Stimulated activated CD8-positive, alpha-beta memory T cell treated with anti-CD3 and anti-CD28 coated beads, Interleukin-7, amount 100 ng/mL, for 1 hour (primary cell): ENCODE measurements at places on chromosomes 11 and 22.
A peak's percentile ranks its signal among the peaks of the same experiment; 100 is the strongest.

- no peak for DNase-seq
Measured at GRCh38 chr11:16404781-16405285, 48.5 kb upstream of the SOX6 start.

DNA sequence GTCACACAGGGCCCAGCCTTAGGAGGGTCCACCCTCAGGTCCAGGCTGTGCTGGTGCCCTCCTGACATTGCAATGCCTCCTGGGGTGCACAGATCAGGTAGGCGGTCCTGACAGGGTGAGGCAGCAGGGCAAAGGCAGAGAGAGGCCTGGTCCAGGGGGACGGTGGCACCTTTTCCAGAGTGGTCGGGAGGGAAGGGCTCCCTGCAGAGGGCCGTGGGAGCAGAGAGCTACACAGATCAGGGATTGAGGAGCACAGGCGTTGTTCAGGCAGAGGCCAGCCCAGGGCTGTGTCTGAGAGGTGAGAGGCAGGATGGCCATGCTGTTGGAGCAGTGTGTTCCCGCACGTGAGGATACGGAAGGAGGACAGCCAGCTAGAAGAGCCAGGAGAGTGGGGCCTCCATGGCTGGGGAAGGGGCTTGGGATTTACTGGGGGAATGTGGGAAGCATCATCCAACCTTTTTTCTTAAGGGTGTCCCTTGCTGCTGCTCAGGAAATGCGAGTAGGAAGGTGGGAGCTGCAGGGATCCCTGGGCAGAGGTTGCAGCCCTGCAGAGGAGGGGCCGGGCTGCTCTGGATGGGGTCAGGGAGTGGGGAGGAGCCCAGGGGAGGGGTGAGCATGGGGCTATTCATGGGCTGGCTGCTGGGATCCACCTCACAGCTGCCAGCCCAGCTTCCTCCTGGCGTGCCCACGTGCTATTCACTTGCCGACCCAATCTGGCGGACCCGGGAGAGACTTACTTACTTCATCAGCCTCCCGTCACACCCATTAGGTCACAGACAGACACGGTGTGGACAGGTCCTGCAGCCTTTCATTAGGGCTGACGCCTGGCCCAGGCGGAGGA, 1516.4 kb downstream of the TBC1D22A start:
- no peak for DNase-seq

DNA sequence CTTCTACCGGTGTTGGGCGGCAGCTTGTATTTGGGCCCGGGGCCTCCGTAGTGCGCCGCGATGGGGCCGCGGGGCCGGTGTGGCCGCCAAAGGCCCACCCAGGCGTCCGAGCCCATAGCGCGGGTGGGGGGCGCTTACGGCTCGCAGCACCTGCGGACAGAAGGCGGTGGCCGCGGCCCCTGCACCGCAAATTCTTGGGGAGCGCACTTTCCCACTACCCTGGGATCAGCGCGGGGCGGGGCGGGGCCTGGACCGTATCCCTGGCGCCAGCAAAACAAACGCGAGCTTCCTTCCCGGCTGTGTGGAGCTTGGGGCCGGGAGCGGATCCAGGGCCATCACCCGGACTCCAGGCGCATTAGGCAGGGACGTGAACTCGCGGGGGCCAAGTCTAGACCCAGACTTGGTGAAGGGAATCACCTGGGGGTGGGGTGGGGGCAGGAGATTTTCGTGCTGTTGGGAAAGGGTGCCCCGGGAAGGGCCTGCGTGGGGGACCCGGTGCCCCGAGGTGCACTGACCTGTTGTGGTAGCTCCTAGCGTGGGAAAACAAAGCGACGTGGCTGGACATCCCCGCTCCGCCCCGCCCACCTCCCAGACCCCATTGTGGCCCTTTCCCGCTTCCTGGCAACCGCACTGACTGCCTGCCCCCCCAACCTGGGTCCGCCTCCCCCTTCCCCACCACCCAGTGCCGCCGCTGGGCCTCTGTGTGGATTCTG, 2.3 kb upstream of the TYMP start:
- no peak for DNase-seq

- no peak for DNase-seq
Measured at GRCh38 chr11:120057595-120058581, 80.0 kb downstream of the TRIM29 start.

DNA sequence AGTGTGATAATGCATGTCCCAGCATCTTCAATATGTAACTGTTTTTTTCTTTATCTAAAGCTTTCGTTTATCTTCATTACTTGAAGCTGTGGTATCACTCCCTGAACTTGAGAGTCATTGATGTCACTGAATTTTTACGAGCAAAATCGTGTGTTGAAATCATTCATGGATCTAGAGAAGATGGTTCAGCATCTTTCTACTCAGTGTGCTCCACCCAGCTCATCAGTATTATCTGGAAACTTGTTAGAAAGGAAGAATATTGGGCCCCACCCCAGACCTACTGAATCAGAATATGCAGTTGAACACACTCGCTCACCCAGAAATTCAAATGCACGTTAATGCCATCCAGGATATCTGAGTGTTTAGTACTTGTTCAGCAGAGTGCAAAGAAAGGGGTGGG, 8.3 kb downstream of the CDON start:
- no peak for DNase-seq

- DNase-seq, result no peak
Measured at GRCh38 chr11:105070306-105070705, 25.2 kb upstream of the CARD16 start.

GRCh38 chr11:60923326-60923725, 934 bp upstream of the TMEM132A start:
- DNase-seq, result no peak

DNA sequence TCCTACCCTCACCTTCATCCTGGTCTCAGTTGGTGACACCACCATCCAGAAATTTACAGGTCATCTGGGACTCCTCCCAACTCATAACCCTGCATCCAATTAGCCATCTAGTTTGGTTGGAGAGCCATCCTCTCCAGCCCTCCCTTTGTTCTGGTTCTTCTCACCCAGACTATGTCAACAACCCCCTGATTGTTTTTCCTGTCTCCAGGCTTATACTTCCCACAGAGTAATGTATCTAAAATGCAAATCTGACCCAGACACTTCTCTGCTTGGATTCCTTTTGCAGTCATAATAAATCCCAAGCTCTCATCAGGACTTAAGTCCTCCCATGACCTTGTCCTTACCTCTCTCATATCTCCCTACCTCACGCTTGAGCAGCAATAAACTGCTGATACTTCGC, 3.0 kb downstream of the TTC12 start:
- no peak for DNase-seq

GRCh38 chr11:62138630-62139425, 15.0 kb downstream of the INCENP start:
- no peak for DNase-seq

GRCh38 chr11:58919980-58920379, 19.3 kb upstream of the GLYATL1 start:
- no peak for DNase-seq

DNA sequence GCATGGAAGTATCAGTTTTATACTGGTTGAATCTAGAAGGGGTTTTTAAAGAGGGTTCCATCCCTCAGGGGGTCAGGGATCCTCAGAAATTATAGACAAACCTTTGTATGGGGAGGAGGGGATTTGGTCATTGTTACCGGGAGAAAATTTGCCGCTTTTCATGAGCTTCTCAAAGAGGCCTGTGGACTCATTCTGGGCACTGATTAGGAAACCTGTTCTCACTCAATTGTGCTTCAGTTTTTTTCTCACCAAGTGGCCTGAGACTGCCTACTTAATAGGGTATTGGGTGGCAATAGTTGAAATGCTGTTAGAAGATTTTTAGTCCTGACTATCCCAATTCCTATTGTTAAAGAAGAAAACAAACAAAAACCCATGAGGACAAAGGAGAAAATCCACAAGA, 14.0 kb downstream of the MPEG1 start:
- DNase-seq, result no peak

- no peak for DNase-seq
Measured at GRCh38 chr11:8288166-8288772, 24.6 kb upstream of the LMO1 start.

- DNase-seq, result no peak
Measured at GRCh38 chr11:57313788-57314135, 11.0 kb downstream of the TNKS1BP1 start.

DNA sequence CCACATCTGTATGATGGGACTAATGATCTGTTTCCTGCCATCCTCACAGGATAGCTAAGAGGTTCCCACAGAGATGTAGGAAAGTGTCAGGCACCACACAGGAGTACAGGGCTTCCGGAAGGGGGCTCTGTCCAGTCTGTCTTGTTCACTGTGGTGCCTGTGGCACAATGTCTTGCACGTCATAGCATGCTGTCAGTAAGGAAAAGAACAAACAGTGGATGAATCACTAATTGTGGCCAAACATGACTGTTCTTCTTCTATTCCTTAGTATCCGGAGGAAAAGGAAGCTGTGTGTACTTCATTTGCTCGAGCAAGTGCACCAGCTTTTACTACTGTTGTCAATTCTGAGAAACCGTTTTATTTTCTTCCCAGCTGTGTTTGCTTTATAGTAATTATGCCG, 73.4 kb upstream of the YWHAH start:
- no peak for DNase-seq

DNA sequence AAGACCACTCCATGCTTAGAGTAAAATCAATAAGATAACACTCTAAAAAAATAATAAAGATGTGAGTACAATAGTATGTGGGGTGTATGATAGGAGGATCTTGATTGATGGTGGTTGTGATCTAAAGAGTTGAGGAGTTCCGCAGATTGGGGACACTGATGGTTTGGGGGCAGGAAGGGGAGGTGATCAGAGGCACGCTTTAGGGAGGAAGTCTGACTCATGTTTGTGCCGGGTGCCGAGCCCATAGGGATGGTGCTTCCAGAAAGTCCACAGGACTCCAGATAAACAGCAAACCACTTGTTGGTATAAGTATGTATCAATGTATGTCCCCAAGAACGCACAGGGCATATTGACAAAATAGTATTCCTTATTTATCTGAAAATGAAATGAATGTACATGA, 27.5 kb downstream of the LINC01488 start:
- no peak for DNase-seq

GRCh38 chr11:123640677-123641494, 13.5 kb downstream of the SCN3B start:
- peak; percentile 7 for DNase-seq

DNA sequence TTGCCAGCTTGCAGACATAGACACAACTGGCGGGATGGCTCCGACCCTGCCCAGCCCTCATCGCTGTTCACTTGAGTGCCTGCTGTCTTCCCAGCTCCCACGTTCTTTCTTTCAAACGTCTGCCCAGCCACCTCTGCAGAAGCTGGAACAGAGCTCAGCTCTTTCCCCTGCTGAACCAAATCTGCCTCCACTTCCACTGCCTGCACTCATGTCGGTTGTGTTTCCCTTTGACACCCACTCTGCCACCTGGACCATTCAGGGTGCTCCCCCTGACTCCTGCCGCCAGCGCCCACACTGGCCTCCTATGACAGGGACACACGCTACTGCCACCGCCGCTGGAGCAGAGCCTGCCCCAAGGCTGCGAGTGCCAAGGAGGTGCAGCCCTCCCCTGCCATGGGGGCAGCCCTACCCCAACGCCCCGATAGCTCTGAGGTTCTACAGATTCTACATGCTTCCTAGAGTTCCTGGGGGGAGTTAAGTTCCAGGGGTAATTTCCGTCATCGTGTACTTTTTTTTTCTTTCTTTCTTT, 37.9 kb downstream of the TST start:
- DNase-seq, result no peak

DNA sequence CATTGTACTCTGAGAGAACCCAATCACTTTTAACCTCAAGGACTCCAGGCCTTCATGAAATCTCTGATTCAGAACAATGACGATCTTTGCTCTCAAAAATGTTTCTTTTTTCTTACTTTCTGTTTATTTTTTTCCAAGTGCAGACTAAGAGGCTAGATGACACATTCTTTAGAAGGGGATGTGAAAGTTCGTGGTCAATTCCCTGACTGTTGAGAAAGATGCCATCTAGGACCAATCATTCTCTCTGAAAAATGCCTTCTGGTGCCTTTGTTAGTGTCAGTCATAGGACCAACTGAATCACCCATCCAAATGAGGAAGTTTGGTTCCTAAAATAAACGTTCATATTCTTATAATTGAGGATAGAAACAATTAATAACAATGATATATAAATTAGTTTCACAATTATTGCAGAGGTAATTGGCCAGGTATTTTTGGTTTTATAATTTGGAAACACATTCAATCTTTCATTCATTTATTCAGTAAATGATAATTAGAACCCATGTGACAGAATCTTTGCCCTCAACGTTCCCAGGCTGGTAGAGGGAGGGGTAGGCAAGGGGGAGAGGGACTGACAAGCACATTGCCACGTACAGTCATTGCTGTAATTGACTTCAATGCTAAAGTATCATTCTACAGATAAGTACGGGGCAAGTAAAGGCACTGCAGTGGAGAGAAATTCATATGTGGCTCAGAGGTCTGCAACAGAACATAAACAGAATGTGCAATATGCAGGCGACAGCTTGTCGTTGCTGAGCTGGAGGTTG, 333.4 kb upstream of the MPPED2 start:
- no peak for DNase-seq

DNA sequence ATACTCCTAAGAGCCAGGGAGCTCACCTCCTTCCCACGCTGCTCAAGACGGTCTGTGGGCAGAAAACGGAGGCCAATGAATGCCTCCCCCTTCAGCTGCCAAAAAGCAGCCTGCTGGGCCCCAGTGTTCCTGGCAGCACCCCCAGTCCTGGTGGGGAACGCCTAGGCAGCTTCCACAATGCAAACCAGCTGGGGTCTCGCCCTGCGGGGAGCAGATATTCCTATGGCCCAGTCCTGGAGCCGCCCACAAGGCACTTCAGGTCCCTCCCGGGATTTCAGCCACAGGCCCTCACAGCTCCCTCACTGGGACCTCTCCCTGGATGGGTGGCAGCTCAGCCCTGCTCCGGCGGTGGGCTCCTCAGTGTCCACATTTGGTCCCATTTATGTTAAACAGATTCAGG, 29.2 kb downstream of the A4GALT start:
- no peak for DNase-seq

DNA sequence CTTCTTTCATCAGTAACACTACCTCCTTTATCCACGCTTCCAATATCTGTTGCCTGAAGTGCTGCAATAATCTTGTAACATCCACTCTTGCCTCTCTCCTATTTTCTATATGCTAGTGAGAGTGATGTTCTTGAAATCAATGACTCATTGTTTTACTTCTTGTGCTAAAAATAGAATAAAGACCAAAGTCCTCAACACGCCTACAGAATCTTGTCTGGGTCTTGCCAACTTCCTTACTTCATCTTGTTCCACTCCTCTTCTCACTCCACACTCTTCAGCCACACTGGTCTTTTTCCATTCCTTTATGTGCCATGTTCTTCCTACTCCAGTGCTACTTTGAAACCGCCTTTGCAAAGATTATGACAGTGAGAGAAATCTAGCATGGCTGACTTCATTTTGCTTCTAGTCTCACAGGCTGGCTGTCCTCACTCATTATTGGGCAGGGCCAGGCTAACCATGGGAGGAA, 136.4 kb downstream of the CCDC81 start:
- no peak for DNase-seq

DNA sequence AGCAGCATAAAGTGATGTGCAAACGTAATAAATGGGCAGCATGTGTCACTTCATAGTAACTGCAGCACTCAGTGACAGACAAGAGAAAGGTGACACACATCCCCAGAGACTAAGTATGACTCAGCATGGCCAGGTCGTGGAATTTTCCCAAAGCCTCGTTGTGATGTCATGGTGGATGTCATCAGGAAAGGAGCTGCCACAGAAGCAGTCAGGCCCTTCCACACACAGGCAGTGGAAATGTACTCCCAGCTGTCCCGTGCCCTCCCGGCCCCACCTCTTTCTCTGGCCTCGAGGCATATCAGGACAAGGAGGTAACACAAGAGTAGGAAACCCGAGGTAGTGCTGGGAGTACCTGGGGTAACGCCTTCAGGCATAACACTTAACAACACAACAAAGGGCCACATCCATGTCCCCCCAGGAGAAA, 8.1 kb downstream of the PC start:
- DNase-seq, result no peak
